ENCODE measurements at places on chromosomes 11 and 22.

DNA sequence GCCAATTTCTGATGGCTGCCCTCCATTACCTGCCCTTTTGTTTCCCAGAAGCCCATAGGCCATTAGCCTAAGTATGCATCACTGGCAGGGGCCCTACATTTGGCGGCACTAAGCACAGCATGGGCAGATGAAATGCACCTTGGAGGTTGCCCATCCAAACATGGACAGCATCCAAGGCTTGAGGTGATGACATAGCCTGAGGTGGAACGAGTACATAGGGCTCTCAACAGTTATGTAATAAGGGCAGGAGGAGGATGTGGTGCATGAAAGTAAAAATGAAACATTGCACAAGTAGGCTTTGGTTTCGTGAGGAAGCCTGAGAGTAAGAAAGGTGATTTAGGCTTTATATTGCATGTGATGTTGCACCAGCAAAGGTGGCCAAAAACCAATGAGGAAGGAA is 148.1 kb downstream of the FAM76B start:
- DNase-seq = no peak

DNA sequence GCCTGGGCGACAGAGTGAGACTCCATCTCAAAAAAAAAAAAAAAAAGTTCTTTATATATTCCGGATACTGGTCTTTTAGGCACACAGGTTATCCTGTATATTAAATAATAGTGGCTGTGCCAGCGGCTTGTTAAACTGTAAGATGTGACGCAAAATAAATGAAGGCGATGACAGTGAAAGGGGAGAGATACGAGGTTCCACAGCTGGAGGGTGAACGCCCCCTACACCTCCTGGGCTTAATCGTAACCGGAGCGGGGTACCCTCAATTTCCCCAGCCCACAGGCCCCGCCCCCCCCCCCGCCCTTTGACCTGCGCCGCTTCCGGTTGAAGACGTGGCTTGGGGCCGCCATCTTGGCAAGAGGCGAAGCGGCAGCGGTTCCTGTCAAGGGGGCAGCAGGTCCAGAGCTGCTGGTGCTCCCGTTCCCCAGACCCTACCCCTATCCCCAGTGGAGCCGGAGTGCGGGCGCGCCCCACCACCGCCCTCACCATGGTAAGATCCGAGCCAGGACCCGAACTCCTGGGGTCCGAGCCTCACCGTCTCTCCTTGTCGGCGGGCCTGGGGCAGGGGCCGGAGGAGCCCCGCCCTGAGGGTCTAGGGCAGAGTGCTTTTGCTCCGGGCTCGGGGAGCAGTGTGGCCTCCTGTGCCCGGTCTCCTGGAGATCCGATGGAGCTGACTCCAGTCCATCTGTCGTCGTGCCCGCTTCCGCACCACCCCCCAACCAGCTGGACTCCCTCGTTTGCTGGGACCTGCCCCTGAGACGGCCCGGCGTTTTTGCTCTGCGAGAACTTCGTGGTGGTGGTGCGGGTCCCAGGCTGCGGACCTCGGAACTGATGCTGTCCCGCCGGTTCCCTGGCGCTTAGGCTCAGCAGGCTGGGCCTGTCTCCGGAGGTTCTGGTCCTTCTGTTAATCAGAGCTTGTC is at the start of gene ARCN1:
ARCN1 (plus strand) TSS at position 349 of the 920 bp plus-strand sequence; CDS start at position 488, 139 bp downstream.
- DNase-seq = peak; percentile 82

- DNase-seq = no peak
Observed at GRCh38 chr11:35427071-35427470, 7.7 kb upstream of the SLC1A2 start.

DNA sequence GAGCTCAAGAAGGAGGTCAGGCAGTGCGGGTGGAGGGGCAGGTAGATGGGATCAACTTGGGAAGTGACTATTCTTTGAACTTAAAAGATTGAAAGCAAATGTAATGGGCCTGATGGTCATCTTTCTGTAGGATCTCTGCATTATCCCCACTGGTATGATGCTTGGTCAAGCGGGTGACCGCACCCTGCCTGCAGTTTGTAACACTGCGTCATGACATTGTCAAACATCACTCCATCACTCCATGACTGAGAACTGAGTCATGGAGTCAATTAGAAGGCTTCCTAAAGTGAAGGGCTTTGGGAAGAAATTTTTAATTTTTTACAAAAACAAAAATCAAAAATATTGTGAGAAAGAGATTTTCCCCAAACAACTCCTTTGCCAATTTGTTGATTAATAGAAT is 62.4 kb upstream of the BMAL1 start:
- DNase-seq = peak; percentile 56

DNA sequence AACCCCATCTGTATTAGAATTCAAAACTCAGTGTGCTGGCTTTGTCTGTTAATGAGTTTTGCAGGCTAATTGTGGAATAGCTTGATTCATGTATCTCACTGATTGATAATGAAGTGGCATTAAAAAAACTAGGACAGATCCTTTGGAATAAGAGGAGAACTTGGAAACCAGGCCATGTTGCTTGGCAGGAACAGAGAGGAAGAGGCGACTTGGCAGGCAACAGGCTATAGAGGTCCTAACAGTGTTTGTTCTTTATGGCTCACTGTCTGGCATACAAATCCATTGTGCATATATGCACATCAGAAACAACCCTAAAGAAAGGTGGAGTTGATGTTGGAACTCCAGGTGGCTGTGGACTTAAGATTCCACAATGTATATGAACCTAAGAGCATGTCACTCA is 17.4 kb upstream of the OR9I1 start:
- DNase-seq = no peak

DNA sequence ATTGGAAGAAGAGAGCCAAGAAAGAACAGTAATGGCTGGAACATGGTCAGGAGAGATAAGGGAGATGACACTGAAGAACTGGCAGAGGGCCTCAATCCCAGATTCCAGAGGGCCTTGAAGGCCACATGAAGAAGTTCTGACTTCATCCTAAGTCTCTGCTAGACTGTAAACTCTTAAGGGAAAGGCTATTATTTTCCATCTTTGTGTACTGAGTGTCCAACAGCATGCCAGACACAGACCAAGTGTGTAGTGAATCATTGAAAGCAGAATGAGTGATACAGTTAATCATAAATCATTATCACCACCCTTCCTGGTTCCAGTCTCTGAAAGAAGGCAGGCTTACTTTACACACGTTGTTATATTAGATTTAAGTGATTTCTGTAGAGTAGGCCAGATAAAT is 185.3 kb upstream of the C11orf87 start:
- no peak for DNase-seq

GRCh38 chr22:44012162-44012561 is 11.9 kb upstream of the PARVB start:
- no peak for DNase-seq

- no peak for DNase-seq
Observed at GRCh38 chr11:3665336-3666022, 5.7 kb downstream of the CHRNA10 start.

- no peak for DNase-seq
Observed at GRCh38 chr11:19976281-19976941, 183.9 kb downstream of the DBX1 start.

DNA sequence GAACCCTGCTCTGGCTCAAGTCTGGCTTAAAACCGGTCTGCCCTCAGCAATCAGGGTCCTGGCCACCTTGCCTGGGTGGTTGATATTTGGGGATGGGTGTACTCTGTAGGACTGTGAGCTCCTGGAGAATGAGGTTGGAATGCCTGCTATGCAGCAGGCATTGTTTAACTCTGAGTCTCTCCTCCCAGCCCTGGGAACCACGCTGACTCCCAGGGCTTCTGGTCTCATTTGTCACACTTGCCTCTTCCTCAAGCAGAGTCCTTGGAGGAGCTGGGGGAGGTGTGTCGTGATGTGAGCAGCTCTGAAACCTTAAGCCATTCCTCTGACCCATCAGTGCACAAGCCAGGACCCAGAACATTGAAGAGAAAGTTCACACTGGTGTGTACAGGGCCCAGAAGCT is 340.1 kb downstream of the MN1 start:
- DNase-seq = peak; percentile 67

- DNase-seq = no peak
Observed at GRCh38 chr11:6991227-6991626, 28.9 kb downstream of the ZNF214 start.

DNA sequence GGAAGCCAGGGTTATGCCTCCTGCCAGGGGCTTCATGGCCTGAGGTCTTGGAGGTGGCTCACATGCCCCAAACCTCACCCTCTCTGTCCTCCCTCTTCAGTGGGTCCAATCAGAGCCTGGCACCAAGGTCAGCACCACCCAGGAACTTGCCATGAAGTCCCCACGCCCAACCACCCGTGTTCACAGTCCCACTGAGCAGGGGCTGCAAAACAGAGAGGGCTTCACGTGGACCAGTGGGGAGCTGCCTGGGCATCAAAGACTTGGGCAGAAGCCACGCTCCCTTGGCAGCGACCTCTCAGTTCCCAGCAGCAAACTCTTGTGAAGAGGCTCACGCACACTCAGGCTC is 425.8 kb upstream of the B3GAT1 start:
- DNase-seq = no peak

GRCh38 chr11:68432874-68433273 is 27.7 kb upstream of the PPP6R3 start:
- DNase-seq = no peak

- no peak for DNase-seq
Observed at GRCh38 chr11:105734426-105734825, 124.6 kb downstream of the GRIA4 start.

- no peak for DNase-seq
Observed at GRCh38 chr11:117375960-117376359, 48.3 kb downstream of the CEP164 start.

DNA sequence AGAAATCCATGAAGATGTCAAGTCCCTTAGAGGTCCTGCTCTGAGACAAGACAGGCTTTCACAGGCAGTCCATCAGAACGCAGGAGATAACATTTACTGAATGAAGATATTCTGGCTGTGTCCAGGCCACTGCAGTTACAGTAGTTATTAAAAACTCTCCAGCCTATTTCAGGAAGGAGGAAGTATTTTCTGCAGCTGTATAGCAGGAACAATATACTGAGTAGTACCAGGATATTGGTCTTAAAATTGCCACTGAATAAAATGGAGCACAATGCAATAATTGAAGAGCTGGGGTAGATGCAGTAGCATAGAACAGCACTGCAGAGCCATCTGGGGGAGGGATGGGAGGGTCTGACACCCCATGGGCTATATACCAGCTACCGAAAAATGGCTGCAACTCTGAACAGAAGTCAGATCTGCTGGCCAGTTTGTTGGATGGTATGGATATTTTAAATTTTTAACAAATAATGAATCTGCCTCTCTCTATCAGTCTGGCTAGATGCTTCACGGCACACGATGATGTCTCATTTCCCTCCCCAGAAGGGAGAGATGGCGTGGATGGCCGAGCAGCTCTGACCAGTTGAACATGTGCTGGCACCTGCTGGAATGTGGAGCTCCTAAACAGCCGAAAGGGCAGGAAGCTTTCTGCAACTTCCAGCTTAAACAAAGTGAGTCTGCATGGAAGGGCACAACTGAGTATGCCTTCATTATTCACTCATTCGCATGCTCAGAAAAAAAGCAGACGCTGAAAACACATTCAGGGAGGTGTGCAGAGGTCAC is 342.1 kb upstream of the SYN3 start:
- no peak for DNase-seq

GRCh38 chr11:27545035-27545434 is 38.5 kb upstream of the LIN7C start:
- no peak for DNase-seq

GRCh38 chr11:34181856-34182405 is 76.5 kb downstream of the NAT10 start:
- no peak for DNase-seq

Measured in HTR-8/SVneo (cell line).